ENCODE measurements at places on chromosomes 5 and 9.

DNA sequence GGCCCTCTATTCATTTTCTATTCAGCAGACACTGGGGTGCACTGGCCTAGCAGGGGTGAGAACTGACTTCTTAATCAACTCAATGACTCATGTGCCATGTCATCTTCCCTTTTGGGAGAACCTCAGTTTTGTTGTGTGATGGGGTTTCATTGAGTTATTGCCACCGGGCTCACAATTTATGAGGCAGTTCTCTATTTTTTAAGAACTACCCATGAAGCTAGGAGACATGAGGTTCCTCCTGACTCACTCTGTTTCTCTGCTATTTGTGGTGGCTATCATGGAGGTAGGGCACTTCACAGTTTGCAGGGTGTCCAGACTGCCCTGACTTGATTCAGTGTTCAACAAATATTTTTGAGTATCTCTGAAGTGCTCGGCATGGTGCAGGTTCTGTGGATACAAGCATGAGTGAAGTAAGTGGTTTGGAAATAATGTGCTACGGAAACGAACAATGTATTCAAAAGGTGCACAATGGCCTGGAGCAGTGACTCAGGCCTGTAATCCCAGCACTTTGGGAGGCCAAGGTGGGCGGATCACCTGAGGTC is 39.3 kb downstream of the SPARC start:
- no peak for DNase-seq

- DNase-seq = no peak
These were observed 126.5 kb downstream of the MYO10 start for GRCh38 chr5:16809395-16810207.

DNA sequence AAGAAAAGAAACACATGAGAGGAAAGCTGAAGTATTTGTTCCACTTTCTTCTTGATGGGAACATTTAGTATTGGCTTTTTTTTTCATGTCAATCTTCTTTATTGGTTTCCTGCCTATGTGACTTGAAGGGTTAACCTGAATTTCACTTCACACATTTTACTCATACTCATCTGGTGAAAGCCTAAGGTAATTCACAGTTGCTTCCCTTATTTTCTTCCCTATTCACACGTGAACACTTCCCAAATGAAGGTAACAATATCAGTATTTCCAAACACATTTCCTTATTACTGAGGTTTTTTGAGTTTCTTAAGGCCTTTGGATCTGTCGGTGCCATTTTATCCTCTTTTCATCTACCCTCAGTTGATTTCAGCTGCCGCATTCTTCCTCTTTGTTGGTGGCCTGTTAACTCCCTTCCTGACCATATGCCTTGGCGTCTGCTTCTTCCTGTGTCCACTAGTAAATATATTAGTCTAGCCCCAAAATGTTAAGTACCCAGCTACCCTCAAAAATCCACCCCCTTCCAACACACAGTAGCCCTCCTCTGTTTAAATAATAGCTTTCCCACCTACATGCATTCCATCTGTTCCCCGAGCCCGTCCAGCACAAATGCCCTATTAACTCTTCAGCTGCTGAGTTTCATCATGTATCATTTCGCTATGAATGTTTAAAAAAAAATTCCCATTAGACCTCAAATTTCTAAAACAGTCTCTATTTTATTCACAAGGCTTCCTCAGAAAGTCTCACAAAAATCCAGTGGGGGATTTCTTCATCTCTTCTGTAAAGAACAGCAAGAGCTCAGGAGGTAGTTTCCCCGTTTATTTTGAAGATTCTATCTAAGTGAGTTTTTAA is 97.3 kb downstream of the USP20 start:
- DNase-seq = no peak

- no peak for DNase-seq
These were observed 132.3 kb upstream of the IRX2 start for GRCh38 chr5:2883771-2884170.

GRCh38 chr5:95252801-95253200 is 32.1 kb downstream of the MCTP1 start:
- no peak for DNase-seq
